ENCODE measurements at places on chromosomes 7 and 10.

DNA sequence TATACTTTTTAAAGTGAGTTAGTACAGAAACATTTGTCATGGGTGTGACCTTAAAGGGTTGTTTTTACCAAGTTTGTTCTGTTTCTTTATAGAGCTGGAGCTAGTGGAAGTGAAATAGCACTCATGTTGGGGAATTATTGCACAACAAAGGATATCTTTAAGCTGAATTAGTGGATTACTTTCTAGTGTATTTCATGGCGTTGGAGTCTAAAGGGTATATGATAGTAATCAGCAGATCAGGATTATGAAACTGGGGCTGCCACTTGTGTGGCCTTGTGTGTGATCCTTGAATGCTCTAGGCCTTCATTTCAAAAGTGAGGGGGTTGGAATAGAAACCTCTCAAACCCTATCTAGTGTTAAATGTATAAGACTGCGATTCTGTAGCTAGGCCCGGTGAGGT is 123.6 kb downstream of the LYZL1 start:
- DNase-seq: no peak

- no peak for DNase-seq
Observed at GRCh38 chr10:62011558-62011957, 110.1 kb downstream of the ARID5B start.

DNA sequence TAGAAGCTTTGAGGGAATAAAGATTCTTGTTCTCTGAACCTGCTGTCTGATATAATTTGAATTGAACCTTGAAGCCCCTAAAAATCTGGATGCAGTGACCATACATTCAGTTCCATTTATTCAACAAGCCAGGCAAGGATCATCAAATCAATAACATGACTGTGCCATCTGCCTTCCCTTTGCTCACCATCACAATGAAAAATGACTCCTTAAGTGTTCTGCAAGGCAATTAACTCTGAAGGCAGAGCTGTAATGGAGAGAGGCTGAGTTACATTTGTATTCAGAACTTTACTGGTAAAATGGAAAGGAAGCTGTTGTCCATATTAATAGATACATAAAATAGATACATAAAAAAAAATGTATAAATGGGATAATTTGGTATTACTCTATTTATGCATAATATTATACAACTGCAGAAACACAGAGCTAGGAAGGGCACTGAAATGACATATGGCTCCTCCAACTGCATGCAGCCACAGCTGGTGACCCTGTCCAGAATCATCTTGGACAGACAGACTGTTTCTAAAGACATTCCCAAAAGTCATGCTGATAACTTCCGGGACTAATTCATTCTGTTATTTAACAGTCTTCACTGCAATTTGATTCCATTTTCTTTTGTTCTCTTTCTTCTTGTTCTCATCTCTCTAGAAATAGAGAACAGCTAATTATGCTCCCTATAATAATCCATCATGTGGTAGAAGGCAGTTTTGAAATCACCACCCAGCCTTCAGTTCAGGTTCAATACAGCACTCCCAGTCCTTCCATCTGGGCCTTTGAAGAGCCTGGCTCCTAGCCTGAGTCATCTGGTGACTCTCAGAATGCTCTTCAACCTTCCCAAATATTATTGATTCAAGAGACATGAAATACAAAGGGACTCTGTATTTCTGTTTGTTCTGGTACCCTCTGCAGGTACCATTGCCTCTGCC is 412.6 kb downstream of the GFRA1 start:
- no peak for DNase-seq

DNA sequence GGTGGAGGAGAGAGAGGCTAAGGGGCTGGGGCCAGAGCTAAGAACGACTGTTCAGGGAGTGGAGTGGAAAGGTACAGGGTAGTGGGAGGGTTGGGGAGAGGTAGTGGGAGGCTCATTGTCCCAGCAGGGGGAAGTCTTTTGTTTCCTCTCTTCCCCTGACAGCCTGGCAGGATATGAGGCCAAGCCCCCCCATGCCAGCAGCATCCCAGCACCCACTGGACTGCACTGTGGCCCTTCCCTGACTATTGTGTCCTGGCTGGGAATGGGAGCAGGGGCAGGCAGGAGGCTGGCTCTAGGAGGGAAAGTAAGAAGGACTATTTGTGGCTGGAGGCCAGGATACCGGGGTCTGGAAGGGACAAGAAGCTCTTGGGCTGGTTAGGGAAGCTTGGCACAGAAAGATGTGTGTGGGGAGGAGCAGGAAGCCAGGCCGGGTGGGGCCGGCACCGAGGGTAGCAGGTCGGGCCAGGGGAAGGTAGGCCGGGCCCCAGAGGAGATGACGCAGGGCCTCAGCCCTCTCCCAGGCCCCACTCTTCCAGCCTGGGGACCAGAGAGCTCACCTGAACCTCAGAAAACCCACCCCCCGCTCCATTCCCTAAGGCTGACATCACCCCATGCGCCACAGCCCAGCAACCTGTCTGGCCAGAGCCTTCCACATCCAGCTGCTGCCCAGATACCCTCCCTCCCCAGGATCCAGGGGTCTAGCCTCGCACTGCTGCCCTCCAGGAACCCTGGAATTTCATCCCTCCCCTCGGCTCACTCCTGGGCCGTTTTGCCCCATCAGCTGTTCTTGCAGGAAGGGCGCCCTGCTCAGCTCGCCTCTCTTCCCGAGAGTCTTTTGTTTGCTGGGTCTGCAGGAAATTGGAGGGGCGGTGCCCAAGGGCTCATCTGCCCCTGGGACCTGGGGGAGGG is 8.8 kb upstream of the EPHB4 start:
- DNase-seq: no peak

DNA sequence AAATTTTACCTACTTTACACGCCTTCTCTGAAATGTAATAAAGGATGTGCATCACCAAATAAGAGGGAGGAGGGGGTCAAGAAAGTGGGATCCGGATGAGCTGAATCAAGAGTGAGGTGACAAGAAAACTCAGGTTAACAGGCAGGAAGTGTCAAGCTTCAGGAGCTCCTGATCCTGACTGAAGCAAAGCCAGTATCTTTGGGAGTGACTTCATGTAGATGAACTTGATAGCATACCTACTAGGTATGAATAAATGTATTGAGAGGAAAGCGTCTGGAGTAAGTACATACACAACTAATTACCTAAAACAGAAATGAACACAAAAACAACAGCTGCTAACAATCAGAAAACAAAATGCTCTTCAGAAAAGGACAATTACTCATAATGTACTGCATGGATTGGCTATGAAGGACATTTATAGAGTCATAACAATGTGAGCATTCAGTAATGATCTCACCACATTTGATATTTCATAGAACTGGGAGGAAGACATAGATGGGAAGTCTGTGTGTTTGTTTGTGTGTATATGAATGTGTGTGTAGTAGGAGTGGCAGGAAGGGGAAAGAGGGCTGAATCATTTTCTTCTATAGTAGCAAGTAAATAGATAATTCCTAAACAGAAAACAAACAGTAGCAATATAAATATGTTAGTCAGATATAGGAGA is 29.4 kb downstream of the PRKG1 start:
- no peak for DNase-seq

DNA sequence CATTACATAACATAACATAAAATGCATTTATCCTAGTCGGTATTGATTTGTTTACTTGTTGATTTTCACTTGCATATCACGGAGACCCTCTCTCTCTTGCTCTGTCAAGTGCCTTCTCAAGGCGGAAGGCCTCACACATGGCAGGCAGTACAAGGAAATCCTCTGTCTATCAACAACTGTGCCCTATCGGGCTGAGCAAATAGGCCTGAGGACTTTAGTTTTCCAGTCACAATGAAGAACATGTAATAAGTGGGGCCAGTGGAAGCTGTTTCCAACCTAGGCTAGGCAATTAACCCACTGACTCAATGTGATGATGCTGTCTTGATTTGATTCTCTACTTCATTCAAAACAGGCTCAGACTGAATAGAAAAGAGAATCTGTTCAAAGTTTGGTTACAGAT is 44.9 kb upstream of the KMT2C start:
- DNase-seq: no peak

- DNase-seq: no peak
Observed at GRCh38 chr7:29127527-29127926, 18.8 kb downstream of the CPVL start.

GRCh38 chr7:35467456-35467978 is 213.6 kb upstream of the TBX20 start:
- DNase-seq: no peak

DNA sequence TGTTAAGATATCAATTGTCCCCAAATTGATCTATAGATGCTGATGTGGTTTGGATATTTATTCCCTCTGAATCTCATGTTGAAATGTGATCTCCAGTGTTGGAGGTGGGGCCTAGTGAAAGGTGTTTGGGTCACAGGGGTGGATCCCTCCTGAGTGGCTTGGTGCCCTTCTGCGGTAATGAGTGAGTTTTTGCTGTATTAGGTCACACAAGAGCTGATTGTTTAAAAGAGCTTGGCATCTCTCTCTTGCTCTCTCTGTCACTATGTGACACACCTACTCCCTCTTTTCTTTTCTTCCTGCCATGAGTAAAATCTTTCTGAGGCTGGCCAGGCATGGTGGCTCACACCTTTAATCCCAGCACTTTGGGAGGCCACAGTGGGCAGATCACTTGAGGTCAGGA is 98.2 kb upstream of the KAT6B start:
- no peak for DNase-seq

DNA sequence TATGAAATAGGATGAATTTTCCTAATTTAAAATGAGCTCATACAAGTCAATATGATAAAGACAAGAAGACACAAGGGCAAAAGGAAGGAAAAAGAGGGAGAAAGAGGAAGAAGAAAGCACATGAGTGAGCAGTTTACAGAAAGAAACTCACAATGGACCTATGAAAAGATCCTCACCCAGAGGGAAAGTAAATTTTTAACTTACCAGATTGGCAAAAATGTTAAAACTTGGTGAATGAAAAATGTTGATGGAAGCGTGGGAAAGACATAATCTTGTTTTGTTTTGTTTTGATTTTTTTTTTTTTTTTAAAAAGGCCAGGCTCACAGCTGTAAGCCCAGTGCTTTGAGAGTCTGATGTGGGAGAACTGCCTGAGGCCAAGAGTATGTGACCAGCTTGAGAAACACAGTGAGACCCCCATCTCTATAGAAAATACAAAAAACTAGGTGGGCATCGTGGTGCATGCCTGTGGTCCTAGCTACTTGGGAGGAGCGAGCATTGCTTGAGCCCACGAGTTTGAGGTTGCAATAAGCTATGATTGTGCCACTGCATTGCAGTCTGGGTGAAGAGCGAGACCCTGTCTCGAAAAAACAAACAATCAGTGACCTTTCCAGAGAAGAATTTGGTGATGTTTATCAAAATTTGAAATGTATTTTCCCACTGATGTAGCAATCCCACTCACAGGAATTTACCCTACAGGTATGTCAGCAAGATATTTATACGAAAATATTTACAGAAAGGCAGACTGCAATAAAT is 152.9 kb upstream of the ASAH2 start:
- no peak for DNase-seq

- no peak for DNase-seq
Observed at GRCh38 chr10:29761916-29762315, 127.1 kb upstream of the SVIL start.

- peak; percentile 55 for DNase-seq
Observed at GRCh38 chr7:27179503-27180430, 5.3 kb downstream of the HOXA11 start.

GRCh38 chr10:14953424-14954000 is 384 bp downstream of the DCLRE1C start:
- no peak for DNase-seq

- no peak for DNase-seq
Observed at GRCh38 chr7:151872531-151873401, 4.1 kb downstream of the PRKAG2 start.

- DNase-seq: no peak
Observed at GRCh38 chr7:66867198-66867790, 53.7 kb upstream of the TMEM248 start.

- peak; percentile 42 for DNase-seq
Observed at GRCh38 chr7:100353685-100354330, 4.1 kb upstream of the PILRB start.

DNA sequence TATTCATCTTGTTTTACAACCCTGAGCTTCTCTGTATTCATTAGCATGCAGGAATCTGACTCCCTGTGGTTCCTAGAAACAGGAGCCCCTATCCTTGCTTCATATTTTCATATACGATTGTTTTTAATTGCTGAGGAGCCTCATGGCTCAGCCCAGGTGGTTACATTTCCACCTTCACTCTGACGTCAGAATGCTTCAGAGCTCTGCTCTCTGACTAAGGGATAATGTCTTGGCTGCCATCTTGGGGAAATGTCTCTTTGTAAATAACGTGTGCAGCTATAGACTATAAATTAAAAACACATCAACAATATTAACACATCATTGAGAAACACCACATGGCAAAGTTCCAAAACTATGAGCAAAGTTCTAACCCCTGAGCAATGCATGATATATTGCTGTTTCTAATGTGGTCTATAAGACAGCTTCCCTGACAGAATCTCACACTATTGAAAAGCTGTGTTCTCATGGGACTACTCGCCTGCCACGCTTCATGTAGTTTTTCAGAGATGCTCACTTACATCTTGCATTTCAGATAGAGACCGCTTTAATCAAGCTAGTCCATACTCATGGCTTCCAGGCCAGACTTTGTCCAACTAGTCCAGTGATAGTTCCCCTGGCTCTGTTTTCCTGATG is 227.0 kb downstream of the SORCS3 start:
- DNase-seq: no peak

GRCh38 chr10:70458329-70459060 is 17.0 kb upstream of the NODAL start:
- peak; percentile 56 for DNase-seq

DNA sequence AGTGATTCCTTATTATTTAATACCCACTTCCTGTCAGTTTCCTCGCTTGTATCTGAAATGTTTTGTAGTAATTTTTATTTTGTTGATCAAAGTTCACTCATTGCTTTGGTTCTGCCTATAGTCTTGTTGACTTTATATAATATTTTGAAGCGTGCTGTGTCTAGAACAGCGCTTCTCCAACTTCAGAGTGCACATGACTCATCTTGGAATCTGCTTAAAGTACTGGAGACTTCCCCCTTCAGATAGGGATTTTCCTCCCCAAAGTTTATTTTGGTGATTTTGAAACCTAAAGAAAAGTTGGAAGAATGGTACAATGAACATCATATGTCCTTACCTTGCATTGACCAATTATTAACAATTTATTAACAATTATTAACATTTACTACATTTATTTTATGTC is 5.8 kb downstream of the COMTD1 start:
- no peak for DNase-seq

- no peak for DNase-seq
Observed at GRCh38 chr7:32034052-32034451, 36.2 kb downstream of the PDE1C start.

DNA sequence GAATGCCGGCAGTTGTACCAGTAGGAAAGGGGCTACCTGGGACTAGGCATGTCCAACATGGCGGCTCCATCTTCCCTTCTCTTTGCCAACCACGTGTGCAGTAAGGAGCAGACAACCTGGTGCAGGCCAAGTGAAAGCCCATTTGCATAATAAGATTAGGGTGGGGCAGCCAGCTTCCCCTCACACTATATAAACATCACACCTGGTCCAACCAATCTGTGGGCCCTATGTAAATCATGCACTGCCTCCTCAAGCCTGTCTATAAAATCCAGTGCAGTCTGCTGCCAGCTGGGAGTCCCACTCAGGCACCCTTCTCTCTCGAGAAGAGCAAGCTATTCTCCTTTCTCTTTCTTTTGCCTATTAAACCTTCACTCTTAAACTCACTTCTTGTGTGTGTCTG is 429.3 kb downstream of the CALN1 start:
- DNase-seq: no peak

- peak; percentile 33 for DNase-seq
Observed at GRCh38 chr10:11874568-11875493, 51.7 kb downstream of the PROSER2 start.

GRCh38 chr7:11436316-11436715 is 395.7 kb downstream of the THSD7A start:
- DNase-seq: no peak
